ENCODE measurements at places on chromosomes 13 and 19.

- DNase-seq = no peak
These were observed 10.3 kb upstream of the MEDAG start for GRCh38 chr13:30895773-30896172.

GRCh38 chr13:94717916-94718315 is 5.6 kb upstream of the SOX21 start:
- no peak for DNase-seq

GRCh38 chr13:99969919-99970650 is 1.5 kb downstream of the ZIC5 start:
- no peak for DNase-seq

DNA sequence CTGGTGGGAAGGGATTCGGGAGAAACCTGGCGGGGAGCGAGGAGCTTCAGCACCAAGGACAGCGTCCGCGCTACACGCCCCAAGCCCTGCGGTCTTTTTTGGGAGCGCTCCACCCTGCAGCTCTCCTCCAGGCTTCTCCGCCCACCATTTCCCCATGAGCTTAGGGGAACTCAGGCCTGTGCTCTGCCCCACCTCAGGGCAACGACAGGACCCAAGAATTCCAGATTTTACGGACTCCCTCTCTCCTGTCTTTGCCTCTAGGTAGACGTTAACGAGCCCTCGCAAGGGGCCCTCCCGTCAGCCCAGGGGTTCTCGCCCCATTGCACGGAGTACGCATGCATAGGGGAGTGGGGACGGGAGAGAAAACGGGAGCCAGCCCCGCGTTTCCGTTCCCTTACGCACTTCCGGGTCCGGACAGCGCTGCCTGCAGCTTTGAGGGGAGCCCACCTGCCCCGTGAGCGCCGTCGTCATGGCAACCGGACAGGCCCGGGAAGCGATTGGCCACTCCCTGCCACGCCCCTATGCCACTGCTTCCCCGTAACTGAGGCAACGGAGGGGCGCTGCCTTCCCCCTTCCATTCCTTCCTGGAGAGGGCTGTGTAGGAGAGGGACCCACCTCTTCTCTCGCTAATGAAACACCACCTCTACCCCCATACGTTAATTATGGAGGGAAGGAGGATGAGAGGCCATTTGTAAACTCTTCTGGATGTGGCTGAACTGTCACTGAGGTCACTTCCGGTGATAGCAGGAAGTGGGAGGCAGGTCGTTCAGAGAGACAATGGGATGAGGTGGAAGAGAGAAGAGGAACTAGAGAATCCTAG is 20.8 kb downstream of the NOVA2 start:
- peak; percentile 52 for DNase-seq

DNA sequence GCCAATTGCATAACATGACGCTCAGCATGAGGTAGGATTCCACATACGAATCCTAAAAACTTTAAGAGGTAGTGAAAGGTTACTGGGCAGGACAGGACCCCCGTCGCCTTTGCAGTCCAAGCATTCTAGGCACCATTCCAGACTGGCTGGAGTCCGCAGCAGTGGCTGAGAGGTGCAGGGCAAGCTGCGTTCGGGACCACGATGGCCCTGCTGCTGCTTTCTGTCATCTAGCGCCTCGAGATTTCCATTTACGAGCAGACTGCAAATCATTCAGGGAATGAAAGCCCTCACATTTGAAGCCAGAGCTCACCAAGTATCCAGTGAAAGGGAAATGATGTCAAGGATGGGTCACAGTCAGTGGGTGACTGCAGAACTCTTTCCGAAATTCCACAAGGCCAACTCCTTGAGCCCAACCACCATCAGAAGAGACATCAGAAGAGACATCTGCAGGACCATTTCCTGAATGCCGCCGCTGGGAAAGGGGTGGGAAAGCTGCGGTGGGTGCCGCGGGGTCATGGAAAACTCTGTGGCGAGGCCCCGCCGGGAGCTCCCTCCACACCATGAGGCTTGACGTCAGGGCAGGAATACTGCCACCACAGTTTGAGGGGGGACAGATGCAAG is 88.3 kb downstream of the COL4A1 start:
- DNase-seq = no peak

DNA sequence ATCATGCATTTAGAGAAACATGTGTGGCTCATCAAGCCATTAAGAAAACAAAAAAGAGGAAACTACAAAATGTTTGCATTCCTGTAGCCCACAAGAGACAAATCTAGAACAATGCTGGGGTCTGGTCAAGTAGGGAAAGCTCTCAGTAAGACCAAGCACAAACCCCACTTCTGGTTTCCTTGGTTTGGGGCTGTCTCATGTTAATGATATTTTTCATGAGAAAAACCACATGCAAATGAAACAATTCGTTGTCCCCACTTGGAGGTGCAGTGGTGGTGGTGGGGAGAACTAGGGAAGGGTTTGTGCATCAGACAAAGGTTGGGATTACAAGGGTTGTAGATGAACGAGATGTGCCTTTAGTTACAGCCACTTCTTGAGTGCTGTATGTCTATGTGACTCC is 7.0 kb upstream of the RB1 start:
- no peak for DNase-seq
